ENCODE measurements at places on chromosomes 13 and 19. TPM values are rescaled to one million over a fixed set of nuclear protein-coding genes. Genes with fewer than 3 reads are reported as not detected.

Gene HSD17B14
- total RNA-seq: 3.3 TPM

Gene SIGLEC8
- 0.82 TPM for total RNA-seq

DNA sequence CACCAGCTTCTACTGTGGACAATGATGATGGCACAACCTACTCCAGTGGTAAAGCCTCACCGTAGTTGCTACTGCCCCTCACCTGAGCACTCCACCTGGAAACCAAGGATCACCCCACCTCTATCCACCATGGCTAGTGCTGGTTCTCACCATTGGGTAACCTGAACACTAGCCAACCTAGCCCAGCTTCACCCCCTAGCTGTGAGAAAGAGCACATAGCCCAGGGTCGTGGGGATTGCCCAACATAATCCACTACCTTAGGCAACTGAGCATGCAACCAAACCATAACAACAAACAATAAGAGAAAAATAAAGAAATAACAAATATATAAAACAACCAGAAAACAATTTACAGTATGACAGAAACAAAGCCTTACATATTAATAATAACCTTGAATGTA, 560.1 kb downstream of the DIAPH3 start:
- no peak for DNase-seq

Gene FOXO1
- 5.7 TPM for total RNA-seq

DNA sequence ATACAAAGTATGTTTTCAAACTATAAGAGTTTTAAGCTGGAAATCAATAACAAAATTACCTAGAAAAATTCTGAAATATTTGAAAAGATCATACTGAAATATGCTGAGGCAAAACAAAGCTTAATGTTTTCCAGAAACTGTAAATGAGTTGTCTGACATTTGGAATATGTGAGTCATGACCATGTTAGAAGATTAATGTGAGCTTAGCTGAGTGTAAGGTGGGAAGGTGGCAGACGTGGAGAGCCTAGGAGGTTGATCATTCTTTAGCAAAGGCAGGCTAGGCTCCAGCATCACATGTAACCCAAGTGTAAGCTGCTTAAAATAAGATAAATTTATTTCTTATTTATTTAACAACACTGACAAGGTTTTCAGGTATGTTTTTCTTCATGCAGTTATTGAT, 2086.1 kb upstream of the PCDH20 start:
- no peak for DNase-seq

DNA sequence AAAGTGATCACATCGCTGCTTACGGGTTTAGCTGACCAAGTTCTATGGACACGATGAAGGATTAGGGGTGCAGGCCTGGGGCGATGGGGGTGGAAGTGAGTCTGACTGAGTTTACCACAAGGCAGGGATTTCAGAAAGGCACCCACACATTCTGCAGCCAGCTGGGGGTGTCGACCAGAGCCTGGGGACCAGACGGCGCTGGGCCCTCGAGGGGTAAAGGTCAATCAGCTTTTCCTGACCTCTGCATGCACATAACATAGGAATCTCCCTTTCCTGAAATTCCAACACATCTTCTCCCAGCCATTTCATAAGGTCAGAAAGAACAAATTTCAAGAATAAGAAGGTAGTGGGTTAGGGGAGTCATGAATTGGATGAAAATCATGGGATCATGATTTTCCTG, 92.0 kb downstream of the ZNF536 start:
- DNase-seq: no peak

DNA sequence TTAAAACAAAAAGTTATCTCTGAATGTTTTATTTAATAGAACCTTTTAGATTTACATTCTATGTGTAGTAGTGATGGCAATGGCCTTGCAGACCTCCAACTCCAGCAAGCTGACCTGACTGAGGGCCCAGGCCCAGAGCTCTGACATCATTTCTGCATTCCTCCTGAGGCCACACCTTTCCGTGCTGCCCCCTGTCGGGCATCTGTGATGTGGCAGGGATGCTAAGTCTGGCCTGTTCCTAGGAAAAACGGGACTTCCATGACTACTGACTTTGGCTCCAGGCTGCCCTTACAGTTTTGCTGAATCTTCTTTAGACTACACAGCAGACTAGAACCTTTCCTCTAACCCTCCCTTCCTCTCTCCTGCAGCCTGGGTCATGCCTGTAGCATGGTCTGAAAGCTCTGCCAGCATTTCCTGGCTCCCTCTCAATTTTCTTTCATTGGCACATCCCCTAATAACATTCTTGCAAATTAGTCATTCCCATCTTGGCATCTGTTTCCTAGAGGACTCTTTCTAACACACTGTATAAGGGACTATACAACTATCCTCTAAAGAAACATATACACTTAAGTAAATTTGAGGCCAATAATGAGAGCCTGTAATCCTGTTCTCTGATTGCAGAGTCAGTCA, 249.1 kb downstream of the GPC5 start:
- no peak for DNase-seq

DNA sequence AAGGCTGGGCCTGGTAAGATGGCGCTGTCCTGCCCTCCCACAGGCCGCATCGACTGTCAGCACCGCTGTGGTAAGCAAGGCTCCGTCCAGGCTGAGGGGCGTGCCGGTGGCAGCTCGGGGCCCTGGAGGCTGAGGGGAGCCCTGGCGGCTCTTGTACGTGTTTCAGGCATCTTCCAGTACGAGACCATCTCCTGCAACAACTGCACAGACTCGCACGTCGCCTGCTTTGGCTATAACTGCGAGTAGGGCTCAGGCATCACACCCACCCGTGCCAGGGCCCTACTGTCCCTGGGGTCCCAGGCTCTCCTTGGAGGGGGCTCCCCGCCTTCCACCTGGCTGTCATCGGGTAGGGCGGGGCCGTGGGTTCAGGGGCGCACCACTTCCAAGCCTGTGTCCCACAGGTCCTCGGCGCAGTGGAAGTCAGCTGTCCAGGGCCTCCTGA, 1.2 kb downstream of the IZUMO4 start:
- no peak for DNase-seq

Gene FGF22
- not detected for total RNA-seq

GRCh38 chr13:42786715-42787114, 5.3 kb downstream of the FAM216B start:
- no peak for DNase-seq

Gene ZNF154
- 44.0 TPM for total RNA-seq

DNA sequence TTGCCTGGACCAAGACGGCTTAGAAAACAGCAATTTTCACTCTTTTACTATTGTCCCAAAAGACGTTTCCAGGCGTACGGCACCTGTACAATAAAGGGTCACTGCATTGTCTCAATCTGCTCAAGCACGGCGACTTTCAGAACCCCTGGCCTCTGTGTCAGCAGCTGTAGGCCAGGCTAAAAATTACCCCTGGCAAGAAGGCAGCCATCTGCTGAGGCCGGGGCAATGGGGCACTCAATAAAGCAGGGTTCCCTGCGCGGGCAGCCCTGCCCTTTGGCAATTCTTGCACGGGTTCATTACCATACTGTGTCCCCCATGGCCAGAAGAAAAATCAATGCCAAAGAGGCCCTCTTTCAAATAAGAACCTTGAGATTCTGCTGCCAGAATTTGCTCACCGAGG, 52.1 kb downstream of the STK24 start:
- DNase-seq: no peak

DNA sequence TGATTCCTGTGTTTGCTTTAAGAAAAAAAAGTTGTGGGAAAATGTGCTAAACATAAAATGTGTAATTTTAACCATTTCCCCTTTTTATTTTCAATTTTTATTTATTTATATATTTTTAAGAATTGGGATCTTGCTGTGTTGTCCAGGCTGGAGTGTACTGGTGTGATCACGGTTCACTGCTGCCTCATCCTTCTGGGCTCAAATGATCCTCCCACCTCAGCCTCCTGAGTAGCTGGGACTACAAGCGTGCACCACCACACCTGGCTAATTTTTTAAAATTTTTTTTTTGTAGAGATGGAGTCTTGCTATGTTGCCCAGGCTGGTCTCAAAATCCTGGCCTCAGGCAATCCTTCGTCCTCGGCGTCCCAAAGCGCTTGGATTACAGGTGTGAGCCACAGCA, 19.0 kb downstream of the CACNG6 start:
- DNase-seq: no peak

- DNase-seq: peak; percentile 44
These were observed 10.1 kb downstream of the OR1I1 start for GRCh38 chr19:15091918-15092753.

DNA sequence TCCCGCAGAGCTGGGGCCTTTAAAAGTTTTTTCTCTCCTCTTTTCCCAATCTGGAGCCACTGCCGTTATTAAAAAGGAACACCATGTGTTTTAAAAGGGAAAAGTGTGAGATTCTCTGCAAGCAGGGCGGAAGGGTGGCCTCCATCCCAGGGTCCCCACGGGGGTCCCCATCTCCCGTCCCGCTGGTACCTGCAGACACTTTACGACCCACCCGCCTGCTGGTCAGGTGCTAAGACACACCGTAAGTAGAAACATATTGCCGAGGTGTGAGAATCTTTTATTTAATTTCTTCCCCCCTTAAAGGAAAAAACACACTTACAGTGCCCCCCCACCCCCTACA, 1.8 kb downstream of the CRLF1 start:
- no peak for DNase-seq

DNA sequence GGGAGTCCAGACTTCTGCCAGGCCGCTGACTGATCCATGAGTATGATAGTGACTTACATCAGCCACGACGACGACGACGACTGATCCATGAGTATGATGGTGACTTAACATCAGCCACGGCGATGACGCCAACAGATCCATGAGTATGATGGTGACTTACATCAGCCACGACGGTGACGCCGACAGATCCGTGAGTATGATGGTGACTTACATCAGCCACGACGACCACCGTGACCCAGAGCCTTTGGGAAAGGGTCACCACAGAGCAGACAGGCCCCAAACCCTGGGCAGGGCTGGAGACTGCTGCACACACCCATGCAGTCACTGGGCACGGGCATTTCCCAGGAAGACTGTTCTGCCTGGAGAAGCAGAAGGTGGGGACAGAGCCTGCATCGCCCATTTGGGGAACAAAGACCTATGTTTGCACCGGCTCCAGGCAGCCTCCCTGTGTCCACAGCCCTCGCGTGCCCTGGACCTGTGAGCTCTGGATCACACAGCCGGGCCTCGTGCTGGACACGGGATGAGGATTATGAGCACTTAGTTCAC, 130.9 kb upstream of the SPACA7 start:
- DNase-seq: no peak

Gene TEX26
- total RNA-seq: 1.3 TPM

- no peak for DNase-seq
These were observed 128.7 kb downstream of the UGGT2 start for GRCh38 chr13:95924389-95924994.

- DNase-seq: no peak
These were observed 174.6 kb downstream of the SPRY2 start for GRCh38 chr13:80166352-80166751.

Gene ZNF729
- not detected for total RNA-seq

Gene HCST
- total RNA-seq: not detected

Gene DPP9
- total RNA-seq: 19.1 TPM

Gene TUBA3C
- total RNA-seq: not detected

DNA sequence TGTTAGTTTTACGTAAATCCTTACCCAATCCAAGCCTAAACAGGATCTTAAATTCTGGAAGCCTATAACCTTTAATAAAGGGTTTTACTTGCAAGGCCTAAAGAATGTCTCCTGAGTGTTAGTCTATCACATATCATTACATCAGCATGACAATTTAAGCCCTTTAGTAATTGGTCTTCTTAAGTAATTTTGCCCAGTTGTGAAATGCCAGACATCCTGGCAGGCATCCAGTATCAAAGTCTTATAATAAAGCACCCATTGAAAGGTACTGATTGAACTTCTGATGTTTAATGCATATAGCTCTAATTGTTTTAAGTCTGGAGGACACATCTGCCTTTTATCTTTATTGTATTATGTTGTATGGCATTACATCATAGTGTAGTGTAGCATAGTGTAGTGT, 1078.9 kb downstream of the SLITRK1 start:
- DNase-seq: no peak

Gene NLRP4
- not detected for total RNA-seq

GRCh38 chr19:2424686-2425621, 2.4 kb downstream of the TIMM13 start:
- DNase-seq: peak; percentile 23

DNA sequence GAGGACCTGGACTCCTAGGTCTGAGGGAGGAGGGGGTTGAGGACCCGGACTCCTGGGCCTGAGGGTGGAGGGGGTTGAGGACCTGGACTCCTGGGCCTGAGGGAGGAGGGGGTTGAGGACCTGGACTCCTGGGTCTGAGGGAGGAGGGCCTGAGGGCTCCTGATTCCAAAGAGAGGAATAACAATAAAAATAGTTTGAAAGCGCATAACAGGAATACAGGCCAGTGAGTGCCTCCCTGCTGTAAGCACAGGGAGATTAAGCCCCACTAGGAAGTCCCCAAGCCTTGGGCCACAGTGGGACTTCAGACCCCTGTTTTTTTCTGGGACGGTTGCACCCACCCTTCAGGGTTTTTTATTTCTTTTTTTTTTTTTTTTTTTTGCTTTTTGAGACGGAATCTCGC, 1.2 kb upstream of the SBK2 start:
- no peak for DNase-seq

Gene YJEFN3
- 2.8 TPM for total RNA-seq

DNA sequence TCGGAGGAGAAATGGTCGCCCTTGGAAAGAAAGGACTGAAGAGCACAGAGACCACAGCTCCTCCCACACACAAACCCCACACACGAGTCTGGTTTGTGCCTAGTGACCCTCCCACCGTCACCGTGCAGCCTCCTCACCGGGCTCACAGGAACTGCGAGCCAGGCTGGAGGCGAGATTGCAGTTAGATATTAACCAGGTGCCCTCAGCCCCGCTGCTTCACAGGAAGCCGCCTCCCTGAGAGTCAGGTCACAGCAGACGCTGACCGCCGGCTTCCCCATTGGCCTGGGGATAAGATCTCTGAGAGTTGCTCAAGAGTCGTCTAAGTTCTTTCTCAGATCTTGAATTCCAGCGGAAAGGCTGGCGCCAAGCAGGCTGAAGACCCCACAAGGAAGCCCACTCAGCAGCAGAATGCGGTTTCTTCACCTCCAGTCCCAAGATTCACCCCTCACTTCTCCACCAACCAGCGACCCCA, 870 bp downstream of the ZNF44 start:
- DNase-seq: peak; percentile 10

GRCh38 chr19:4258181-4258580, 11.3 kb downstream of the YJU2 start:
- no peak for DNase-seq

Gene CNN1
- 1.00 TPM for total RNA-seq

DNA sequence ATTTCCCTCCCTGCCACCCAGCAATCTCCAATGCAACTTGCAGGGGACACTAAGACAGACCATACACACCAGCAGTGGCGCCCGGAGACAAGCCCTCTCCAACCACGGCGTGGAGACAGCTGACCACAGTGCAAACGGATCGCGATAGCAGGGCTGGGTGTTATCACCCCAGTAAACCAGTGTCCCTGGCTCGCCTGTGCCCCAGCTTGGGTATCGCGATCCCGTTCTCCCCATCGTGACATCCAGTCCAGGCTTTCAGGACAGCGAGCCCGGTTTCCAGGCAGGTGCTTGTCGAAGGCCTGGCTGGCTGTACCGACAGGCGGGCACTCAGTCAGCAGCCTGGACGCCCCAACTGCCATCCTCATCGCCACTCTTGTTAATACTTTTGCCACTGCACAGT, 20.7 kb upstream of the NANOS2 start:
- no peak for DNase-seq
